ENCODE measurements at places on chromosomes 7 and 10.
A peak's percentile ranks its signal among the peaks of the same experiment; 100 is the strongest.

DNA sequence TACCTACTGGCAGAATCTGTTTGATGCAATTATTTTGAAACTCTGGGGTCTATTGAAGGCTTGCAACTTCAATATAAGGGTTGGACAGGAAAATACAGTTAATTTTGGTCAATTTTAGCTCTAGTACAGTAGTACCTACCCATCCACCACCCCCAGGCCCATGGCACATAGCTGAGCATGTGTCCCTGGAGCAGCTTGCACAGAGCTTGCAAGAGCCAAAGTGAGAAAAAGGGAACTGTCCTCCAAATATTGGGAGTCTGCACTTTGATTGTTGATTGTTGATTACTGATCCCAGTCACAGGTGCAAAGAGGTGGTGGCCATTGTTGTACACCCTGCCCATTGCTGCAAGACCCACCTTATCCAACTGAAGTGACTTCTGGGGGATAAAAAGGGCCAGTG is 52.8 kb downstream of the DDC start:
- no peak for DNase-seq

- no peak for DNase-seq
These were observed 60.5 kb downstream of the YKT6 start for GRCh38 chr7:44261240-44261639.

DNA sequence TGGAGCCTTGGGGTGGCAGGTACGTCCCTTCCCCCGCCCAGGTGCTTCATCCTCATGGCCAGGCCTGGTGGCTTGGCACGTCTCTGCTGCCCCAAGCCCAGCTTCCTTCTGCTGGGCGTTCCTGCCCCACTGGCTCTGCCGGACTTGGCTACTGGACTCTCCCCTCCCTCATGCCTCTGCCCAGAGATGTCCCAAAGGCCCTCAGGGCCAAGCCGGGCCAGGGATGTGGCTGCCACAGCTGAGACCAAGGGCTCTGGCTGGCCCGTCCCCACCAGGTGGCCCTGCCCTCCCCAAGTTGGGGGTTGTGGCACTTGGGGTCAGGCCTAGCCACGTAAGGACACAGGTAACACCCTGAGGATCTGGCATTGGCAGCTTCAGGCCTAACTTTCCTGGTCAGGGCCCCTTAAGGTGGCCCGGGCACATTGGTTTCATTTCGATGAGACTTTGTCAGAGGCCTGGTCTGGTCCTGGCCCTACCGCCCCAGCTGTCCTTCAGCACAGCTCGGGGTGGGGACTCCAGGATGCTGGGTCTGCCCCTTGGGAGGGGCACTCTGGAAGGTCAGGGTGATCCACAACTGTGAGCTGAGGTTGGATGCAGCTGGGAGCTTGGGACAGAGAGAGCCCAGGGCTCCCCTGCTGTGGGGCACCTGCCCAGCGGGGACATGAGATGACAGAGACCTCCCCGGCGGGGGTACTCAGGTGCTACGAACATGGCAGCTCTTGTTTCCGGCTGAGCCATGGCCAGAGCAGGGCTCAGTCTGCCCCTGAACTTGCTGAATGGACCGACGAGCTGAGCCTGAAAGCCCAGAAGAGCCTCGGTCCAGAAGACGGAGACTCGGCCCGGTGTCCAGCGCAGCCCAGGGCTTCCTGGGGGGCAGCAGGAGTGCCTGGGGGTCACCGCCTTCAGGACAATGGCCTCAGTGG is 2.9 kb downstream of the BHLHA15 start:
- no peak for DNase-seq

DNA sequence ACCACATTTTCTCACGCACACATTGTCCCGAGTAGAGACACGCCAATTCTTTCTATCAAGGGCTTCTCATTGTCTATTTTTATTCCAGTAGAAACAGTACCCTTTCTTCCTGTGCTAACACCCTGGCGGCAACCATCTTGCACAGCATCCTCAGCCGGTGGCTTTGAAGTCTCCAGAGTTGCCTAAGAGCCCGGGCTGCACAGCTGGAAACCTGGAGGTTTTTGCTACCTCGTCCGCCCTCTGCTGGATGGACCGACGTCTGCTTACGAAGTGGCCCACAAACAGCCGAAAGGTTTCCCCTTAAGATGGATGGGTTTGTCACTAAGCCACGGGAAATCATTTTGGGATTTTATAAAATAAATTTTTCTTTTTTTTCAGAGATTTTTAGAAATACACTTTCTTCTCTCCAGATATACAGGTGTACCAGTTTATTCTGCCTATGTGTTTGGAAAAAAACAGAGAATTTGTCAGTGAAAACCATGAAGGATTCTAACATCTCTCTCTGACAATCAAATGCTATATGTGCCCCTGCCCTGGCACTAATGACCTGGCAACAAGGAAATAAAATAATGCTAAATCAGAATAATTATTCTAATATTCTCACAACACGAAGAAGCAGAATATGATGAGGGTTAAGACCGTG is 81.8 kb upstream of the FAM204A start:
- DNase-seq, result peak; percentile 89

DNA sequence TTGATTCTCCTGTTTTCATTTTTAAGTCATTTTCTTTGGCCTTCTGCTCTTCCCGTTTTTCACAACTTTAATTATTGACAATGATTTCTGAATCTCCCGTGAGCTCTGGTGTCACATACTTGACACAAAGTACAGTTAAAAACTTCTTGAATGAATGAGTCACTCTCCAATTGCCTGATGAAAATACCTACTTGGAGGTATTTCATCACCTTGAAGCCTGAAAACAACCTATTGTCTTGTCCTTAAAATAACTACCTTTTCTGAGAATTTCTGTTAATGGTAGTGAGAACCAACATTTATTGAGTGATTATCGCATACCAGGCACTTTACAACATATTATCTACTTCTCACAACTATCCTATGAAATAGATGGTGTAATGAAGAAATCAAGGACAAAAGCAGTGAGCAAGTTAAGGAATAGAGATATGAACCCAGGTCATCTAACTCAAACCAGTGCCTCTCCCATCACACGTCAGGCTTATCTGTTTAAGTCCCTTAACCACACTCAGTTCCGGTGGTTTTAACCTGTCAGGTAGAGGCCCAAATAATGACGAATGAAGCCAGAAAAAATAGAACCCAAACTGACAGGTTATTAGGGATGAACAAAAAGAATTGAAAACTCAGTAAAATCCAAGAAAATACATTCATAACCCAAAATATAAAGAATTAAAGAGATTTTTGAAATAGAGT is 11.6 kb downstream of the BET1 start:
- no peak for DNase-seq
